ENCODE measurements at places on chromosomes 12 and 14.

GRCh38 chr12:124434951-124435805 lies 132.2 kb downstream of the NCOR2 start:
- no peak for DNase-seq

DNA sequence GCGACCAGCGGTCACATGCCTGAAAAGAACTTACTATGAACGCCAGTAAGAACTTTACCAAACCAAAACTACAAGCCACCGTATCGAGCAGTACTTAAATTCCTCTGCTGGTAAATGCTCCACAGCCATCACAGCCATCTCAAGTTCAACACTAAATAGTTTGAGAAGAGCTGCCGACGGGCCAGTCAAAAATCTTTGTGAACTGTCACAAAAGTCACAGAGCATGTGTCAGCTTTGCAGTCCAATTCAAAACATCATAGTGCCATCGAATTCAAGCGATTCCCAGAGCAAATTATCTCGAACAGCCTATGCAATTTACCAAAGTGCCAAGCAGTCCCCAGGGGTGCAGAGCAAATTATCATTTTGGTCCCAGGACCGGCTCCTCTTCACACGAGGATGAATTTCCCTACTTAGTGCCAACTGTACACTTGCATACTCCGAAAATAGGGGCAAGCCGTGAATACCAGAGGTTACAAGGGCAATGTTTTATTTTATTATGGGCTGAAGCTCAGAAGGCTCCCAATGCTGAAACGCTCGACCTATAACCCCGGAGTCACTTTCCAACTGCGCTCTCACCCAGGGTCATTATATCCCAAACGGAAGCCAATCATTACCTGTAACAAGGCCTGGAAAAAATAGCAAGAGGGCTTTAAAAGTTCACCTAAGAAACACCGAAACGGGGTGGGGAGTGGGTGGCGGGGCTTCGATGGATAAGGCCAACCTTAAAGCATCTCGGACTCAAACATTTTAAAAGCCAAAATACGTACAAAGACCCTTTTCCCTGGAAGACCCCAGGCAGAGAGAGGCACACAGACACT lies 1.1 kb downstream of the LRP6 start:
- DNase-seq, result no peak

DNA sequence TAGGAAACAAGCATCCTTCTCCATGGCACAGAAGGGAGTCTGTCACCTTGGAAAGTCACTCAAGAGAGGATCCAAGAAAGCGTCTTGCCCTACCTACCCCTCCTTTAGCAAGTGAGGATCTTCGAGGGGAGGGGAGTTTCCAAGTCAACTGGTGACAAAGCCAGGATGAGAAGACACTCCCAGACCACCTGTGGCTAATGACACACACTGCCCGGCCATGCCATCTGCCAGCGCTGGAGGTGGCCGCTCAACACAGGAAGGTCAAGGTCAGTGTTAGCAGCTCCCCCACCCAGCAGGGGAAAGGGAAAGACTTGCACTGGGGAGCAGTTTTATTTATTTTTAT lies 41.3 kb downstream of the ELK3 start:
- no peak for DNase-seq

GRCh38 chr14:89707086-89707485 lies 247.4 kb downstream of the EFCAB11 start:
- DNase-seq, result no peak

DNA sequence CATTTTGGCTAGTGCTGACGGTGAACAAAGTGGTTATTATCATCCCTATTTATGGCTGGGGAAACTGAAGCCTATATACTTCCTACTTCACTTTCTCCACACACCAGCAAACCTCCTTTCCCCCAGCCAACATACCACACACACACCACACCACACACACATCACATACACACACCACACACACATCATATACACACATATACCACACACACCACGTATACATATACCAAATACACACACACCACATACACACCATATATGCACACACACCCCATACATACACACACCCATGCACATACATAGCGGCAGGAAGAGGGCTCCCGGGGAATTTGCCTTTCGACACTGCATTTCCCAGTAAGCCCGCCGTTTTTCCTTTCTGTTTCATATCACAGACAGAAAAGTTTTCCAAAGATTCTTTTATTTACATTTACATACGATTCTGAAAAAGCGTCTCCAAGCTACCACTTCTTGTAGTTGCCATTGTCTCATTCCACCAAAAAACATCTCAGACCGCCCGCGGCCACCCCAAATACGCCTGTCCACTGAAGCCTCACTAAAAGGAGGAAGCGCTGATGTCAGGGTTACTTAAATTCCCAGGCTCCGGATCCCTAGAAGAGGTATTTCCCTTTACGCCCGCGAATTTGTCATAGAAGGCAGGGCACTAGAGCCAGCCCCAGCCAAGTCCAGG lies 823 bp upstream of the RAB5B start:
- peak; percentile 26 for DNase-seq
